H7 (cell line): ENCODE measurements at places on chromosomes 3 and 15. TPM values are rescaled to one million over a fixed set of nuclear protein-coding genes. Genes with fewer than 3 reads are reported as not detected.

DNA sequence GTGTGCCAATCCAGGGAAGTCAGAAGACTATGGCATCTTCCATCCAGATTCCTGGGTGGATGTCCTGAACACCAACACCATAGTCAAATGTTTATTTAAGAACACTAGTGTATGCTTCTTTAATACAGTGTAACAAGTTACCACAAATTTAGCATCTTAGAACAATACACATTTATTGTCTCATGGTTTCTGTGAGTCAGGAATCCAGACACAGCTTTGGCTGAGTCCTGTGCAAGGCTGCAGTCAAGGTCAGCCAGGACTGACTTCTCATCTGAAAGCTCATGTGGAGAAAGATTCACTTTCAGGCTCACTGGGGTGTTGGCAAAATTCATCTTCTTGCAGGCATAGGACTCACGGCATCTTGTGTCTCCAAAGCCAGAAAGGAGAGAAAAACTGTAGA is 143.4 kb downstream of the ANXA2 start:
- no peak for DNase-seq

Gene CLDN1
- total RNA-seq, result 0.62 and 0.67 TPM in 2 replicates

Gene ITIH1
- total RNA-seq, result not detected in 2 replicates

GRCh38 chr3:2098398-2099027 is at the start of gene CNTN4:
CNTN4 (plus strand) TSS chr3:2098866.
- DNase-seq, result peak; percentile 97

GRCh38 chr15:100737214-100737613 is 134.8 kb downstream of the ASB7 start:
- DNase-seq, result no peak

Gene SLC28A1
- not detected in 2 replicates for total RNA-seq

Gene C3orf62
- total RNA-seq, result 0.80 and 1.3 TPM in 2 replicates

- no peak for DNase-seq
These were observed 285.7 kb upstream of the ROBO2 start for GRCh38 chr3:76754247-76754646.

Gene SAMD7
- total RNA-seq, result not detected in 2 replicates

- DNase-seq, result no peak
These were observed 167.6 kb downstream of the ECT2 start for GRCh38 chr3:172918165-172918564.

- peak; percentile 73 for DNase-seq
These were observed 81.0 kb upstream of the BNC1 start for GRCh38 chr15:83365370-83365938.

Gene LRRK1
- total RNA-seq, result 3.3 and 6.6 TPM in 2 replicates

DNA sequence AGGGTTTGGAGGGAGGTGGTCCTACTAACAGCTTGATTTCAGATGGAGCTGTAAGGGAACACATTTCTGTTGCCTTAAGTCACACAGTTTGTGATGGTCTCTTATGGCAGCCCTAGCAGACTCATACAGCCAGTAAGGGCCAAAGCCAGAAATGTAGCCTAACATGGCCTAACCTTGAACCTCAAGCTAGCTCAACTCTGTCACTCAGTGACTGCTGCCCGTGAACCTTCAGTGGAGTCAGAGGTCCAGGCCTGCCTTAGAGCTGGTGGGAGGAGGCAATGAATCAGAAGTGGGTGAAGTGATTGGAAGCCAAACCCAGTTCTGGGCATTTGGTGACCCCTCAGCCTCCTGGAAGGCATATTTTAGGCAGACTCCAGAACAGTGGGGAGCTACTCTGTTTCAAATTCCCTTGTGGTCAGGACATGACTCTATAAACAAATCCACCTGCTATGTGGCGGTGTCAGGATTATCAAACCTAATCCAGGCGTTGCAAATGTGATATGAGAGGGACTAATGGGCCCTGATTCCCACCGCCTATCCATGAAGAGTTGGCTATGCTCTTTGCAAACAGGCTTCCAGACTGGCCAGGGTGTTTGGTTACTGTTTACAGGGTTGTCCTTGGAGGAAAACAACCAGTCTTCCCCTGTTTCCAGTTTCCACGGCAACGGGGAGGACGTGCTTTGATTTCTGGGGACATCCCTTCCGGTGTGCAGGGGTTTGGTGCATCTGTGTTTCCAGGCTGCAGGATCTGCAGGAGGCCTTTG is 105.9 kb upstream of the AGBL1 start:
- DNase-seq, result no peak

Gene NAA80
- 23.7 and 28.3 TPM in 2 replicates for total RNA-seq

GRCh38 chr3:62554264-62554799 is 181.0 kb upstream of the FEZF2 start:
- peak; percentile 10 for DNase-seq

DNA sequence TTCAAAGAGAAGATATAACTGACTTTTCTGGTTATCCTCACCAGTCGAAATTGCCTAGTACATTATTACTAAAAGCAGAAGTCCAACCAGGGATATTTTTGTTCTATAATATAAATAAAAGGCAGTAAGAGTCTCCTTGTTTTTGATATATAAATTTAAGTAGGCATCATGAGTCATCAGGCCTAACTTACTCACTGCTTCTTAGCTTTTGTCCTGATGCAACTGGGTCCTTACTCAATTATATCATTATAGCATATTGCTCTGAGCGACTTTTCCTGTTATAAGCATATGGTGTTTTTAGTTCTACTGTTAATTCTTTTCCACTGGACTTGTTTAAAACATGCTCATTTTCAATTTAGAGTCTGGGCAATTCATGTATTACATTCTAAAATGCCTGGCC is 910.1 kb downstream of the MCTP2 start:
- DNase-seq, result no peak

Gene SFMBT1
- total RNA-seq, result 12.9 and 22.2 TPM in 2 replicates

Gene CD86
- 0.24 TPM in 1 of 2 replicates, not detected in the other for total RNA-seq

DNA sequence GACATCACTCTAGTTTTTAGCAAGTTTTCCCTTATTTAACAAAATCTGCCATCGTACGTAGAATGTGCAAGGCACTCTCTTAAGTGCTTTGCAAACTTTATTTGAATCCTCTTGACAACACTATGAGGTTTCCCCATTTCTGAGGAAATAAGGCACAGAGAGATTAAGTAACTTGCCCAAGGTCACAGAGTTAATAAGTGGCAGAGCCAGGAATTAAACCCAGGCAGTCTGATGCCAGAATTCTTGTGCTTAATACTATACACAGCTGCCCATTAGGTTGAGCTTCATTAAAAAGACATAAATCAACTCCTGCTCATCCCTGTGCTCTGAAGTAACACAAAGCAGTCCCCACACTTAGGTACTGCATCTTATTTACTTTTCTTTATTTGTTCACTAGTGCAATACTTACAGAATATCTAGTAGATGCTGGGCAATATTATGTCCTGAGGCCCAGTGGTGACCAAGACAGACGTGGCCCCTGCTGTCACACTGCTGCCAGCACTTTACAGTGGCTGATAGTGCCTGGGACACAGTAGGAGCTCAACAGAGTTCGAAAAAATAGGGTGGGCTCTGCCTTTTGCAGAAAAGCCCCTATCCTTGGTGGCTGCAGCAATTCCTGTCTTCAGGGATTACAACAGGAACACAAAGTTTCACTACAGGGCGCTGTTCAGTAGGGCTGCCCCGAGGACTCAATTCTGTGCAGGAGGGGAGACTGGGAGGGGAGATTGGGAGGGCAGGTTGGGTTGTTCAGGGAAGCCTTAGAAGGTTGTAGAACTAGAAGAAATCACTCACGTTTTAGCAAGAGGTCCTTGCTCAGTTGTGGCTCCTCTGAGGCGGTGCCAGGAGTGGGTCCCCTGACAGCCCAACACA is 138.3 kb upstream of the TPM1 start:
- DNase-seq, result no peak

- DNase-seq, result no peak
These were observed 362.2 kb upstream of the SLCO3A1 start for GRCh38 chr15:91491101-91491950.

- DNase-seq, result no peak
These were observed 157.9 kb downstream of the TJP1 start for GRCh38 chr15:29664406-29664805.

- no peak for DNase-seq
These were observed 99.3 kb upstream of the PLCL2 start for GRCh38 chr3:16785465-16785864.

Gene CLN6
- total RNA-seq, result 32.5 and 33.7 TPM in 2 replicates

DNA sequence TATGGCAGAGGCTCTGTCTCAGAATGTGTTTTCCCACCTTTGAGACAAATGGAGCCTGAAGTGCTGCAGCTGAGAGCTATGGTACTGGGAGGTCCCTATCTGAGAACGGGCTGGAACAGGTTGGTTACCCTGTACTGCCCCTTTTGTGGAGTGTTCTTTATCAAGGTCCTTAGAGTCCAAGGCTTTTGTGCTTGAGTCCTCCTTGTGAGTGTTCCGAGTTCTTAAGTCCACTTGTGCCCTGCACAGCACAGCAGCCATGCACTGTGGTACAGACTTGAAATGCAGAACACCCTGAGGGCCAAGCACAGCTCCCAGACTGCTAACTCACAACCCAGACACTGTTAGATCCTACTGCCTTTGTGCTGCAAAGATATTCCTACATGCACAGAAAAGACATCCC is 67.8 kb downstream of the ARHGAP31 start:
- DNase-seq, result no peak

Gene GHSR
- total RNA-seq, result not detected in 2 replicates

GRCh38 chr3:55675478-55675877 is 188.4 kb upstream of the WNT5A start:
- DNase-seq, result no peak

GRCh38 chr15:57395292-57395691 is 19.0 kb downstream of the CGNL1 start:
- DNase-seq, result no peak

GRCh38 chr3:134460965-134461364 is 24.8 kb downstream of the ANAPC13 start:
- DNase-seq, result no peak

DNA sequence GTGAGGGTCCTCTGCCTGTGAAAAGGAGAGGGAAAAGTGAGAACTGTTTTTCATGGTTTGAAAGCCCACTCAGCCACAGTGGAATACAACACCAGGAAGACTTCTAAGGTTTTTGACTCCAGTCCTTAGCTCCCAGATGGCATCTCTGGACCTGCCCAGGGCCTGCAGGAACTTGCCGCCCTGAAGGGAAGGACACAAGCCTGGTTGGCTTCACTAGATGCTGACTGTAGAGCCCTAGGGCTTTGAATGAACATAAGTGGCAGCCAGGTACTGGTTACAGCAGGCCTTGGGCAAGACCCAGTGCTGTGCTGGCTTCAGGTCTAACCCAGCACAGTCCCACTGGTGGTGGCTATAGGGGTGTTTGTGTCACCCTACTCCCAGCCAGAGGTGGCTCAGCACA is 21.3 kb upstream of the TMEM266 start:
- no peak for DNase-seq

Gene FAM107A
- total RNA-seq, result 0.07 TPM in 1 of 2 replicates, not detected in the other

DNA sequence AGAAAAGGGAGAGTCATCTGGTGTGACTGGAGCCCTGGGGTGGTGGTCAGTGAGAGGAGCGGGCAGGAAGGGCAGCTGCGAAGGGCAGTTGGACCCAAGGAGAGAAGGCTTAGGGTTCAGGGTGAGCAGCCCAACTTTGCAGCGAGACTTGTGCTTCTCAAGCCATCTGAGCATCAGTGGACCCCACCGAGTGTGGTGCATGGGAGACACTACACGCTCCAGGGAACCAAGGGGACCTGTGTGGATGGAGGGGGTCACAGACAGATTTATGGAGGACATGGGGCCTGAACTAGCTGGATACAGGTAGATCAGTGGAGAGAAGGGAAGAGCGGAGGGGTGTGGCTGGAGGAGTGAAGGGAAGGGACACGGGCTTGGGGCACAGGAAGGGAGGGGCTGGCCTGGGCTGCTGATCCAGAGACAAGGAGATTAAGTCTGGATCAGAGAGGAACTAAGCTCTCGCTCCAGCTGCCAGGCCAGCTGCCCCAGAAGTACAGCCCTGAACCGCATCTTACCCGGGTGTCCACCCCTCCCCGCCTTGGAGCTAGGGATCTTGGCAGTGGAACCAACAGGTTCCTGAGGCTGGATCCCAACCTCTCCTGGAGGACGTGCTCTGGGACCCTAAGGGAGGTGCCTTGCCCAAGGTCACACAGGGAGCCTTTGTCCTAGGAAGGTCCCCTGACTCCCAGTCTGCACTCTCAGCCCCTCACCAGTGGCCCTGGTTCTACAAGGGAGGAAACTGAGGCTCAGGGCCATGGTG is 120.5 kb downstream of the CORO2B start:
- DNase-seq, result peak; percentile 59

Gene PSTPIP1
- total RNA-seq, result 0.21 and 1.3 TPM in 2 replicates

DNA sequence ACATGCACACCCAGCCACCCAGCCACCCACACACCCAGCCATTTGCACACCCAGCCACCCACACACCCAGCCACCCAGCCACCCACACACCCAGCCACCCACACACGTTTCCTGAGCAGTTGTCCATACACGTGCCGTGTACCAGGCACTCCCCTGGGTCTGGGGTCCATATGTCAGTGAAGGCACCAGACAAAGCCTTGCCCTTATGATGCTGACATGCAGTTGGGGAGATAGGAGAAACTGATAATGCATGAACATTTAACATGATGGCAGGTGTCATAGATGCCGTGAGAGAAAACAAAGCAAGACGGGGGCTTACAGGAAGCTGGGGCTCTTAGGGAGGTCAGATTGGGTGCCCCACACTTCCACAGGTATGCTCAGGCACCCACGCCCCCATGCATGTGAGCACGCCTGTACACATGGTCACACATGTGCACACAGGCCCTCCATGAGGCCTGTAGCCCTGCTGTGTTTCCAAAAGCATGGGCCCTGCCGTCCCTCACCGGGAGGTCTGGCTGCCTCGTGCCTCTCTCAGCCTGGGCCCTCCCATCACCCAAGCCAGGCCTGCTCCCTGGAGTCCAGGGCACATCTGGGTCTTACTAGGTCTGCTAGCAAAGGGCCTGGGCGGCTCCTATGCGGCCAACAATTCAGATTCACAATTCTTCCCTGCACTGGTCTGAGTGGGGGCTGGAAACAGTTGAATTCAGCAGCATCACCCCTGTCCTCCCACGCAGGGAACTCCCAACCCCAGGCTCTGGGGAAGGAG is 3.6 kb upstream of the DNAJB8 start:
- no peak for DNase-seq

GRCh38 chr3:134796281-134797056 is 1.4 kb downstream of the EPHB1 start:
- peak; percentile 72 for DNase-seq

Gene PLSCR4
- 3.3 and 4.8 TPM in 2 replicates for total RNA-seq
